NCI-H1694 (cell line): ENCODE measurements at places on chromosomes 12 and 14.

GRCh38 chr12:5258926-5259325, 173.0 kb upstream of the NTF3 start:
- no peak for DNase-seq

DNA sequence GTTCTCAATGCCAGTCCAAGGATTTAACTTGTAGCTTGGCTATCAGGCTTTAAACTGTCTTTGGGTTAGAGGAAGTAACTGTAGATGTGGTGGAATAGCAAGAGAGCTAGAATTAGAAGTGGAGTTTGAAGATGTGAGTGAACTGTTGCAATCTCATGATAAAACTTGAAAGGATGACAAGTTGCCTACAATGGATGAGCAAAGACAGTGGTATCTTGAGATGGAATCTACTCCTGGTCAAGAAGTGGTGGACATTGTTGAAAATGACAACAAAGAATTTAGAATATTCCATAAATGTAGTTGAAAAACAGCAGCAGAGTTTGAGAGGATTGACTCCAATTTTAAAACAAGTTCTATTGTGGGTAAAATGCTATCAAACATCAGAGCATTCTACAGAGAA, 199.0 kb downstream of the DUSP6 start:
- DNase-seq, result no peak

GRCh38 chr14:65278589-65278988, 133.9 kb upstream of the FUT8 start:
- no peak for DNase-seq

DNA sequence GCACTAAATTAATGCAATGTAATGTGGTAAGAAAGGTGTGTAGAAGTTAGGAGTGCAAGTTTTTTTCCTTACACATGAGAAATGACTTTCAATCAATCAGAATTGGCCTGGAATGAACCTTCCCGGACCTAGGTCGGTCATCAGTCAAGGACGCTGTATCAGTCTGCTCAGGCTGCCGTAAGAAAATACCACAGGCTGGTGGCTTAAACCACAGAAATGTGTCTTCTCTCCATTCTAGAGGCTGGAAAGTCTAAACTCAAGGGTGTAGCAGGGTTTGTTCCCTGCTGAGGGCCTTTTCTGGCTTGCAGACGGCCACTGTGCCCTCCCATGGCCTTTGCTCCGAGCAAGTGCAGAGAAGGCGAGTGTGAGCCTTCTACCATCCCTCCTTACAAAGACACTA, 86.6 kb upstream of the DYNC1H1 start:
- DNase-seq, result no peak

- no peak for DNase-seq
Measured at GRCh38 chr12:107271523-107271922, 178.2 kb upstream of the CRY1 start.

DNA sequence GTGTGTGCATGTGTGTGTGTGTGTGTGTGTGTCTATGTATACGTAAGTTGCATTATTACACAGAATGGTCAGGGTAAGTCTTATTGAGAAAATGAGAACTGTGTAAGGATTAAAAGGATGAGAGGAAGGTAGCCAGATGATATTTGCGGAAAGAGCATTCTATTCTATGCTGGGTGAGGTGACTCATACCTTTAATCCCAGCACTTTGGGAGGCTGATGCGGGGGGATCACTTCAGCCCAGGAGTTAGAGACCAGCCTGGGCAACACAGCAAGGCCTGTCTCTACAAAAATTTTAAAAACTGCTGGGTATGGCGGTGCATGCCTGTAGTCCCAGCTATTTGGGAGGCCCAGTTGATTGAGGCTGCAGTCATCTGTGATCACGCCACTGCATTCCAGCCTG, 103.7 kb downstream of the SLC38A1 start:
- no peak for DNase-seq

- DNase-seq, result no peak
Measured at GRCh38 chr14:35257809-35258208, 34.4 kb upstream of the PSMA6 start.

DNA sequence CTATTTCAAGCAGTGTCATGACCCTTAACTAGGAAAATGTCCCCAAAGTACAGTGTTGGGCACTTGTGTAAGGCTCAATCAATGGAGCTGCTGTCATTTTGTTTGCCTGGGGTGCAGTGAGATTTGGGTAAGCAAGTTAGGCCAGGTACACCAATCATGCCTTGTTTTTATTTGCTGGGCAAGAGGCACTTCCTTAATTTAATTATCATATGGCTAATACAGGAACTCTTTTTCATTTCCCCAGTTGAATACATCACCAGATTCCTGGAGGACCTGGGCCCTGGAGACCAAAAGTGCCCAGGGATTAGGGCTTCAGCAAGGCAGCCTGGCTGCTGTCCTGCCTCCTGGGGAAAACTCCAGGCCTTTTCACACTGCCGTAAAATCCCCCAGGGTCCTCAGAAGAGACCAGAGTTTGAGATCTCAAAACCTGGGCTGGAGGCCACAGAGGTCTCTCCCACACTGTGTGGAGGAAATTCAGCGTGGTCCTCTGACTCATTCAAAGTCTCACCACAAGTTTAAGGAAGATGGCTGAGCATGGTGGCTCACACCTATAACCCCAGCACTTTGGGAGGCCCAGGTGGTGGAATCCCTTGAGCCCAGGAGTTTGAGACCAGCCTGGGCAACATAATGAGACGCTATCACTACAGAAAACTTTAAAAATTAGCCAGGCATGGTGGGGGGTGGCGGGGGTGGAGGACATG, 28.4 kb upstream of the FOXN3 start:
- DNase-seq, result no peak

DNA sequence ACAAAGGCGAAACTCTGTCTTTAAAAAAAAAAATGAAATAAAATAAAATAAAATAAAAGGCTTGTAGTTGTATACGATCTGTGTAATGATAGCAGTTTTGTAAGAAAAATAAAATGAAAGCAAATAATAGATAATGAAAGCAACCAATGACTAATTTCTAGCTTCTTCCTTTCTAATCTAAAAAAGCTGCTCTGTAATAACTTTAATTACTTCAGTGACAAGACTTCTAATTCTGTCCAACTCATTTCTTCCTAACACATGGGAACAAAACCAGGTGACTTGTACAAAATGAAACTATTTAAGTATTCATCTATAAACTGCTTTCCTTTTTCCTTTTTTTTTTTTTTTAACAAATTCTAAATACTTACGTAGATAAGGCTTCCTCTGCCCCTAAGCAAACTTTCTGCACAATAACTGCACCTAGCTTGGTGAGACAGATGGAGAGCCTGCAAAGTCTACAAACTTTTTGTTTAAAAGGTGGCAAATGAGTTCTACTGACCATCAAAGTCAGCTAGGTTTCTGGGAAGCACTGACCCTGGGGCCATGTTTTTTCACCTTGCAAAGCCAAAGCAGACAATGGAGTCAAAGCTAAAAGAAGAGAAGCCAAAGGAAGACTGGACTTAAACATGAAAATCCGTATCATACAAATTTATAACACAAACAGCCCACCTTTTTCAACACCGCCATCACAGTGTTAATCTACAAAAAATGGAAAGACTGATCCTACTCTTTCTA, 28.2 kb downstream of the DENND5B start:
- no peak for DNase-seq

- peak; percentile 60 for DNase-seq
Measured at GRCh38 chr14:23183479-23183878, at the start of gene SLC7A8. Gene SLC7A8, minus strand, starts transcription at chr14:23183660. Its CDS starts 746 bp downstream, at chr14:23182914.

- no peak for DNase-seq
Measured at GRCh38 chr14:98955036-98955740, 316.8 kb downstream of the BCL11B start.

DNA sequence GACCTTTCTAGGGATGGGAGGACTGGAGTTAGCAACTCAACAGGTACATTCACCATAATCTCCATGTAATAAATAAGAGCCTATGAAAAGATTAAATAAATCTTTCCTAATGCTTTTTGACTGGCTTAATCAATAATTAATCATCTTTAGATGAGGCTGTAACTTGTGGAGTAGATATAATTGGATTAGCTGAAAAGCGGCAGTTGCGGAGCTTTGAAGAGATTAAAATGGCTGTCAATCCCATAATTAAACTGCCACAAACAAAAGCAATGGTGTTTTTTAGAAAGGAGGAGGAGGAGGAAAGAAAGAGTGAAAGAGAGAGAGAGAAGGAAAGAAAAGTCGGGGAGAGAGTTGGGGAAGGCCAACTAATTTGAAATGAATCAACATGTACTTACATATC, 70.7 kb upstream of the TMEM263 start:
- no peak for DNase-seq

GRCh38 chr12:40336573-40337199, 111.9 kb downstream of the LRRK2 start:
- DNase-seq, result peak; percentile 7

GRCh38 chr14:30195941-30196340, 268.3 kb upstream of the PRKD1 start:
- peak; percentile 59 for DNase-seq

DNA sequence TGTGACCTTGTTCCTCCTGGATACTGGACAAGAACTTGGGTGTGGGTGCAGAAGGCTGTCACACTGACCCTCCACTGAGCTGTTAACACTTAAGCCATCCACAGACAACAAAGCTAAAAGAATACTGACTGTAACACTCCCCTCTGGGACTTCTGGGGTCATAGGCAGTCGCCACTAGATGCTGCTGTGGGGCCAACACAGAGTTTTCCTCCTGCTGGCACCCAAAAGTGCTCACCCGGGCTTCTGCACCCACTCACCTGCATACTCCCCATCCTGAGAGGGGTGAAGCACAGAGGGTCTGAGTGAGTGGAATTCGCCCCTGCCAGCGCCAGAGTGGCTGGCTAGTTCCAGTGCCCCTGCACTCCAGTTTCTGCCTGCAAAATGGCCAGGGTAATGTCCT, 422.4 kb upstream of the LMO3 start:
- DNase-seq, result no peak

DNA sequence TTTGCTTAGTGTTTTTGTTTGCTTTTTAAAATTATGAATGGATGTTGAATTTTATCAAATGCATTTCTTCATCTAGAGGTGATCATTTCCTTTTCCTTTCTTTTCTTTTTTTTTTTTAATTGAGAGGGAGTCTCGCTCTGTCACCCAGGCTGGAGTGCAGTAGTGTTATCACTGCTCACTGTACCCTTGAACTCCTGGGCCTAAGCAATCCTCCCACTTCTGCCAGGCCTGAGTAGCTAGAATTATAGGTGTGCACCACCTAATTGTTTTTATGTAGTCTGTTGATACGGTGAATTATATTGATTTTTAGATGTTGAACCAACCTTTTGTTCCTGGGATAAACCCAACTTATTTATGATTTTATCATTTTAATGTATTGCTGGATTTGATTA, 1.5 kb upstream of the CDKL1 start:
- no peak for DNase-seq

GRCh38 chr12:39341761-39342160, 101.2 kb downstream of the KIF21A start:
- DNase-seq, result no peak

GRCh38 chr12:7039403-7039802, 21.1 kb upstream of the C1S start:
- DNase-seq, result no peak

- no peak for DNase-seq
Measured at GRCh38 chr14:77543240-77543551, 44.6 kb upstream of the ISM2 start.

DNA sequence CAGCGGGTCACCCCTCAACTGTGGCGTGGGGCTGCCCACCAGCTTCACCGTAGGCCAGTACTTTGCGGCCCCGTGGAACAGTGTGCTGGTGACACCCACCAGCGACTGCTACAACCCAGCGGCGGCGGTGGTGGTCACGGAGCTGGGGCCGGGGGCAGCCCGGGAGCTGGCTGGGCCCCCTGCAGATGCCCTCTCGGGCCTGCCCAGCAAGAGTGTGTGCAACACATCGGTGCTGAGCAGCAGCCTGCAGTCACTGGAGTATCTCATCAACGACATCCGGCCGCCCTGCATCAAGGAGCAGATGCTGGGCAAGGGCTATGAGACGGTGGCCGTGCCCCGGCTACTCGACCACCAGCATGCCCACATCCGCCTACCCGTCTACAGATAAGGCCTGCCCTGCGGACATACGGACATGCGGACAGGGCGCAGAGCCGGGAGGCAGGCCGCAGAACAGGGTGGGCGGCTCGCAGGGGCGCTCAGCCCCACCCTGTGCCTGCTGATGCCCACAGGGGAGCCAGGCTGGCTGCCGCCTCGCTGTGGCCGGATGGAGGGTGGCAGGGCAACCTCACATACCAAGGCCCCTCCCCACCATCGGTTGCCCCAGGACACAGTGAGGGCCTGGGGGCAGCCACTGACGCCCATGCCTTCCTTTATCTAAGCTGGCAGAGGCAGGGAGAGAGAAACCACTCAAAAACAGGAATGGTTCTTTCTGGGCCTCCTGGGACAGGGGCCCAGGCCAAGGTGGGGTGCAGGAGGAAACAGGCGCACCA, 55.5 kb downstream of the FAM222A start:
- DNase-seq, result no peak

GRCh38 chr14:34766060-34766459, 51.7 kb upstream of the CFL2 start:
- no peak for DNase-seq

DNA sequence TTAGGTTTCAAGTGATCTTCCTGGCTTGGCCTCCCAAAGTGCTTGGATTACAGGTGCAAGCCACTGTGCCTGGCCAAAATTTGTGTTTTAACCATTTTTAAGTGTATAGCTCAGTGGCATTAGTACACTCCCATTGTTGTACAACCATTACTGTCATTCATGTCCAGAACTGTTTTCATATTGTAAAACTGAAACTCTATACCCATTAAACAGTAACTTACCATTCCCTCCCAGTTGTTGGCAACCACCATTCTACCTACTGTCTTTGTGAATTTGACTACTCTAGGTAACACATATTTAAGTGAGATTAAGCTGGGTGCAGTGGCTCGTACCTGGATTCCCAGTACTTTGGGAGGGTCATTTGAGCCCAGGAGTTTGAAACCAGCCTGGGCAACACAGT, 67.3 kb upstream of the KCNH3 start:
- no peak for DNase-seq

DNA sequence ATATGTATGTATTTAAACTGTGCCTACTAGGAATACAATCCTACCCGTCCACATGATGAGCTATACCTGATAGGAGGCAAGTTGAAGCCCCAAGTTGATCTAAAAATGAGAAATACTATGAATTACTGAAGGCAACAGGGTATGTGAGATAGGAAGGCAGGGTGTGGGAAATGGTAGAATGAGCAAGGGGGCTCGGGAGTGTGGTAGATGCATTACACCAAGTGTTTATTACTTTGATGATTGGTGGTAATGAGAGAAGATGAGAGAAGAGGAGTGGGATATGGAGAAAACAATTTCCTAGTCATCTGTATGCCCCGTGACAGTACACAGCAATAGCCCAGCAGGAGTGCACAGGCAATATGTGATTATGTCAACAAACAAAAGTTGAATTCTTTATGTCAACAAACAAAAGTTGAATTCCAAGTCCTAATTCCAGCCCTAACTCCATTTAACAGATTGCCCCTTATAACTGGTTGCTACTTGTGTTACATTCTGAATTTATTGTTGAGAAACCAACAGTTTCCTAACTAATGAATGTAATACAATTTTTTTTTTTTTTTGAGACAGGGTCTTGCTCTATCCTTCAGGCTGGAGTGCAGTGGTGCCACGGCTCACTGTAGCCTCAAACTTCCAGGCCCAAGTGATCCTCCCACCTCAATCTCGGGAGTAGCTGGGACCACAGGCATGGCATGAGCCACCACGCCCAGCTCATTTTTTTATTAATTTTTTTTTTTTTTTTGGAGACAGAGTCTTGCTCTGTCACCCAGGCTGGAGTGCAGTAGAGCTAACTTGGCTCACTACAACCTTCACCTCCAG, 2.5 kb downstream of the LPCAT3 start:
- DNase-seq, result no peak
